Left forelimb (tissue), 1 donor: ENCODE measurements at places on chromosomes 4 and X.

- no peak for DNase-seq
Measured at GRCh38 chrX:41055740-41056139, 29.5 kb upstream of the USP9X start.

- no peak for DNase-seq
Measured at GRCh38 chrX:31523884-31524536, 452.2 kb upstream of the FTHL17 start.

DNA sequence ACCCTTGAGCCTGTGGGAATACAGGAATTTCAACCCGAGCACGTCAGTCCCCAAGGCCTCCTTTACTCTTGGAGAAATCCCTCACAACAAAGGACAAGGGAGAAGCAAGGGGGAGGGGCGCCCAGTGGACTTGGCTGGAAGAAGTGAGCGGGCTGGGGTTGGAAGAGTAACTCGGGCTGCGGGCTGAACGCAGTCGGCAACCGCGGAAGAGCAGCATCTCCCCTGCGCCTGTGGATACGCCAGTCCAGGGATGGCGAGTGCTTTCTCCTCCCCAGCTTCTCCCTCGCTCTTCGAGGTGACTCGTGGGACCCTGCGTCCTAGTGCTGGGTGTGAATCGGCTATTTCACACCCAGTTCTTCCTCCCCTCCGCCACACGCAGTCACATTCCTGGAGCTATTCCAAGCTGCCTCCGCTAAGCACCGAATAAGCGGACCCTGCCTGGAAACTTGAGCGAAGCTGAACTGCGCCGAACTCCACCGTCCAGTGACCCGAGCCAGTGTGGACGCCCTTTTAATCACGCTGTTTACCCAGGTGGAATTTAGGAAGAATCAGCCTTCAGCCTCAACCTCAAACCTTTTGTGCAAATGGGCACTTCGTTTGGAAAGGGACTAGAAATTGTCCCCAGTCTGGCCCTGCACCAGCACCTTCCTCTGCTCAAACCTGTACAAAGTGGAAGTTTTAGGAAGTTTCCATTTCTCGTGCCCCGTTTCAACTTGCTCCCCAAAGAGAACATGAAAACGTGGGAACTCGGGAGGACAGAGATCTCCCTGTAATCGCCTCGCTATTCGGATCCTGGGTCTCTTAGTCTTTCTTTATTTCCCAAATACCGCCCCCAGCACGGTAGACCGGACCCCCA lies 64.3 kb upstream of the WDR17 start:
- DNase-seq = peak; percentile 65

GRCh38 chr4:23174179-23174578 lies 481.4 kb downstream of the GBA3 start:
- DNase-seq = no peak

DNA sequence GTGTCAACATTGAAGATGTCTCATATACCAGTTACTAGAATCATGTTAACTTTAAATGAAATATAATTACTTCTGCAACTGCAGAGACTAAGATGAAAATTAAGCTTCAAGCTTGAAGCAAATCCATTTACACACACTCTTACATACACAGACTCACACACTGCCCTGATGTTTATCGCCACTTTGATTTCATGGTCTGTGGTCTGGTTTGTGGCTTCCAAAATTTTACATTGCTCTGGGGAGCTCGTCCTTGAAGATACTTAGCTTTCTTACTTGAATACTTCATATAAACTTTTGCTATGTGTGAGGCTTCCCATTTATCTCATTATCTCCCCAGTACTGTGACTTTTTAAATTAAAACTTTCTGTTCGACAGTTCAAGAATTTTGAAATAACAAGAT lies 35.8 kb downstream of the ARHGEF38 start:
- DNase-seq = no peak

GRCh38 chr4:104129243-104129642 lies 365.5 kb downstream of the CXXC4 start:
- no peak for DNase-seq

DNA sequence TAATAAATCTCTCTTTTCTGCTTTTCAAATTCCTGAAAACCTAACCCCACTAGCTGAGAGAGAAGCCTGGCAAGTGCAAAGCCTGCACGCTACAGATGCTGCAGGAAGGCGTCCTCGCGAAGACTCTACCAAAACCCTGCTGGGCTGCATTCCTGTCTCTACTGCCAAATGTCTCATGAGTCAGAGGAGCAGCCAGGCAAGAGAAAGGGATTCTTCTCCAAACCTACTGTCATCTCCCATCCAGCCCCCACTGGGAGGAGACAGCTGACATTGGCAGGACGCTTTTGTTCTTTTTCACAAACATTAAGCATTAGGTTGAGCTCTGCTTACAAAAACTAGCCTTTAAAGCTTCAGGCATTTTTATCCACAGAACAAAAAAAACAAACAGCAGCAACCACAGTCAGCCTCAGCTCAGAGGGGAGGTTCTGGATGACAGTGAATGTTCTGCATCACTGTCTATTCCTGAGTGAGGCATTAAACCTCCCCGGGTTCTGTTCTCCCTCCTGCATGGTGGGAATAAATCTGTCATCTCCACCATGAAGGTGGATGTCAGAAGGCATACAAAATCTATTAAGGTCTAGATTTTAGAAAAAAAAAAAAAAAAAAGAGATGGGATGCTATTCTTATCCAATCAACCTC lies 18.0 kb downstream of the CRMP1 start:
- DNase-seq = no peak

DNA sequence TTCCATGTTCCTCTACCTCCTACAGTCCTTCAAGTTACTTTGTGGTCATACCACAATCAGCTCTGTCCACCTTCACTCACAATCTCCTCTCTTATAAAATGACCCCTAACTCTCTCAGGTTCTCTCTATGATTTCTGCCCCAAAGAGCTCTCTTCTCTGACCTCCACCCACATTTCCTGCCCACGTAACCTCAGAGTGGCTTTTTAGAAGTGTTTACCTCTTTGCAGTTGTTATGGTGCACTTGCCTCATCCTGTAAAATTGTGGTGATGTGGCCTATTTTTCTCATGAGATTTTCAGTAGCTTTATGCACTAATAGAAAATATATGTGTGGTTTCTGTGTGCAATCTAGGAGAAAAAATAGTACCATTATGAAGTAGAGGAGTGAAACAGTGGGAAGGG lies 215.8 kb downstream of the PACRGL start:
- no peak for DNase-seq

GRCh38 chrX:153953342-153953830 lies 8.9 kb upstream of the RENBP start:
- DNase-seq = peak; percentile 78

- no peak for DNase-seq
Measured at GRCh38 chr4:82790060-82790660, 8.4 kb downstream of the SCD5 start.

- no peak for DNase-seq
Measured at GRCh38 chr4:69713593-69713992, 46.8 kb downstream of the SULT1B1 start.

DNA sequence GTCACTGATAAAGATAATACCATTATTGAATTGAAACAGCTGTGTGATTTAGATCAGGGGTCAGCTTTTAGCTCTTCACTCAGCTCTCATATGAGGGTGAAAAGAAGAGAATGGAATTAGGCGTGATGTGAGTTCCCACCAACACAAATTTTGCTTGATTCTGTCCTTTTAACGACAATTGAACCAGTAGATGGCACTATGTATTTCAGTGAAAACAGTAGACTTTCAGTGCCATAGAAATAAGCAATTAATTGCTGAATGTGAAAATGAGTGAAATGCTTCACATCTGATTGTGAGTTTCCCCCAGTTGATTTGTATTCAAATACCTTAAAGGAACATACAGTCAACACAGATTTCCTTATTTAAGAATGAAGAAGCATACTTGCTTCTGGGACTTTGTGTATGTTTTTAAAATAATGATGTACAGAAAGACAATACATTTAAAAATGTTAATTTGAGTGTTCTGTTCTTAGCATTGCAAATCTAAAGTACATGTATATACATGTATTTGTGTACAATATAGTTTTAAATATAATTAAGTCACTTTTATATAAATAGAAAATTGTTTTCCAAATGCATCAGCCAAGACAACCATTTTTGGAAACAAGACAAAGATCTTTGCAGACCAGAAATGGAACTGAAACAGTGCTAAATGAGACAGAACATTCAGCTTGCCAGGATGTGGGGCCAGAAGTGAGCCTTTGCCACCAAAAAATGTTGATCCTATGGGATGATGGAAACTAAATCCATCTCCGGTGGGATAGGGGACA lies 178.8 kb downstream of the SNCA start:
- no peak for DNase-seq

DNA sequence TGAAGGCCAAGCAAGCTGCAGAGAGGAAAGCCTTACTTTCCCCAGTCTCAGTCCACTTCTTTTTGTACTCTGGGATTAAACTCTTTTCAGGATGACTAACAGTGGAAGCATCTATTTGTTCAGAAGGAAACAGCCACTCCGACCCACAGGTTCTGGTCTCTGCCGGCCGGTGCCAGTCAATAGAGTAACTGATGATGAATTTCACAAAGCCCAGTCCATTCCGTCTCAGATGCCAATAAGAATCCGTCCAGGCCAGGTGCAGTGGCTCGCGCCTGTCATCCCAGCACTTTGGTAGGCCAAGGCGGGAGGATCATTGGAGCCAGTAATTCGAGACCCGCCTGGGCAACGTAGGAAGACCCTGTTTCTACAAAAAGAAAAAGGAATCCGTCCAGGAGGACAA lies 58.5 kb upstream of the HELT start:
- no peak for DNase-seq

- no peak for DNase-seq
Measured at GRCh38 chrX:21963731-21964405, 23.4 kb downstream of the SMS start.

DNA sequence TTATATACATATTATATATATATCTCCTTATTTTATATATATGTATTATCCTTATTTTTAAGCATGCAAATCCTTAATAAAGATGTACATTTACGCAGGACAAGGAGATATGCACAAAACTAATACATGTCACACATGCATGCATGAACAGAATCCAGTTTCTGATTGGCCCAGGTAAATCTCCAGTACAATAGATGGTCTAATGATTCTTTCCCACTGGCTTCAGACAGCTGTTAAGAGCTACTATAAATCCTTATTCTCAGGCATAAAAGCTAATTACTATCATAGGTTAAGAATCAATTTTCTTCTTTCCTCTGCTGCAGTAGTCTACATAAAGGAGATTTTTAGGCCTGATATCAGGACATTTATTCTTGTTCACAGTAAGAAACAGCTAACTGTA lies 689.8 kb downstream of the KCTD8 start:
- DNase-seq = no peak

DNA sequence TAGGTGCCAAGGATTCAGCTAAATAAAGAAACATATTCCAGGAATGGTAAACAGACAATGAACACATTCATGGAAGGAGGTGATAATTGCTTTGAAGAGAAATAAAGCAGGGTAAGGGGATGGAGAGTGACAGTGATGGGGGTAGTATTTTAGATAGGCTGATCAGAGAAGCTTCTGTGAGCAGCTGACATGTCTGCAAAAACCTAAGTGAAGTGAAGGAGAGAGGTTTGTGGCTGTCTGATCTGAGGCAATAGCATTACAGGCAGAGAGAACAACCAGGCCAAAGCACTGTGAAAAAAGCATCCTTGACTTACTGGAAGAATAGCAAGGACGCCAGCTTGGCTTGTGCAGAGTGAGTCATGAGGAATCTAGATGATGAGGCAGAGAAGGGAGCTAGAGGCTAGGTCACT lies 271.9 kb upstream of the GATB start:
- no peak for DNase-seq

DNA sequence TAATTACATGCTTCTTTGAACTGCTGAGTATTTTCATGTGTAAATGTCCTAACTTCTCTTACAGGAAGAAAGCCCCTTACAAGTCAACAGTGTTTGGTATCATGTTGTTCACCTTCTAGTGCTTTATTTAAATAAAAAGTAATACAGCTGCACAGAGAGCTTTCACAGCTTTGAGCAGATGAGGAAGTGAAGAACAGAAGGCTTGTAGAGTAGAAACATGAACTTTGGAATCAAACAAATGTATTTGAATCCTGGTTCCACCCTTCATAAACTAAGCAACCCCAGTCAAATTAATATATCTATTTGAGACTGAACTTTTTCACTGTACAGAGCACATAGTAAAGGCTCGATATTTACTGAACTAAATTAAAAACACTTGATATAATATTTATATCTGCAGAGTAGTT lies 120.5 kb downstream of the CAMK2D start:
- DNase-seq = no peak

- DNase-seq = no peak
Measured at GRCh38 chrX:55754861-55755294, 37.3 kb downstream of the RRAGB start.

DNA sequence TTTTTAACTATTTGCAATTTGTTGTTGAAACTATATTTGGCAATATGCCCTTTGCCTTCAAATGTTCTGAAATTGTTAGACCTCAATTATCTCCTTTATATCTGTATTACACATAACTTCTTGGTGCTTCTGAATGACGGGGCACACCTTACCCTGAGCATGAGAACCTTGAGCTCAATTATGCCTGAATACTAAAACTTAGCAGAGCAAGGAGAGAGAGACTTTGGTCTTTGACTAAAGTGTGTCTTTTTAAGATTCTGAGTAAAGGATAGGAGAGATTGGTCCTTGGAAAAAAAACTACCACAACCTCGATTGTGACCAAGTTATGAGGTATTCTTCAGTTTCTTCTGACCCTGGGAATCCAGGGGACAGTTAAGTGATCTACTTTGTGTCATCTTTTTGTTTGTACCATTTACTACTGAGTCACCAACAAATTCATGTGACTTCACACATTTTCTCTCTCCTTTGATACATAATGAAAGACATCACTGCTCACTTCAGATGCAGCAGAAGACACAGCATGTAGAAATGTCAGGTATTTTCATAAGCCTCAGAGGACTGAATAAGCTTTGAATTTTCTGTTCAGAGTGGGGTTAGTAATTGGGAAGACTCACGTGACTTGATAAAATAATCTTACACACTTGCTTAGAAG lies 51.4 kb downstream of the PTTG2 start:
- no peak for DNase-seq

DNA sequence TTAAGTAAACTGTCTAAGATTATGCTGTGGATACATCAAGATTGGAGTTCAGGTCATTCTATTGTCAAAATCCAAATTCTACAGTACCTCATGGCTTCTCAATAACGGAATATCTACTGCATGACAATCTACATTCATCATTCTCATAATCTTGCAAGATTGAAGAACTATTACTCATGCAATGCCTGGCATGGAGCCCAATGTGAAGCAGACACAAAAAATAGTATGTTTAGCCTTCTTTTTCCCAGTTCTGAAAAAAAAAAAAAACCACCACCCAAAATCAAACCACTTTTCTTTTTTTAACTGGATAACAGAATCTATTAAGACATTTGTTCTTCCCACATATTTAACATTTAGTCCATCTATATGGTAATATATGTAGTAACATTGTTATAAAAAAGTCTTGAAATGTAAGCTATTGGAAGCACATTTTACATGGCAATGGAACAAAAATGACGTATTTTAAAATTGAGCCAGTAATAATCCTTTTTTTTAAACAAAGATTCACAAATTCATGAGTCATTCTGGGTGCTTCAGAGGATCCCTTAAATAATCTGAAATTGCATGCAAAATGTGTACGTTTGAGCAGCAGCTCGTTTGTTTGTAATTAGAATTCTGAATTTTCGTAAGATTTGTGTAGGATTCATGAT lies 232.2 kb upstream of the FMR1 start:
- DNase-seq = no peak

- no peak for DNase-seq
Measured at GRCh38 chr4:127709456-127709855, 20.7 kb upstream of the SLC25A31 start.

- DNase-seq = no peak
Measured at GRCh38 chrX:110293658-110294057, 24.2 kb downstream of the AMMECR1 start.

GRCh38 chr4:23972187-23972586 lies 82.3 kb upstream of the PPARGC1A start:
- no peak for DNase-seq
